ENCODE measurements at places on chromosomes 11 and 22.
A peak's percentile ranks its signal among the peaks of the same experiment; 100 is the strongest.

DNA sequence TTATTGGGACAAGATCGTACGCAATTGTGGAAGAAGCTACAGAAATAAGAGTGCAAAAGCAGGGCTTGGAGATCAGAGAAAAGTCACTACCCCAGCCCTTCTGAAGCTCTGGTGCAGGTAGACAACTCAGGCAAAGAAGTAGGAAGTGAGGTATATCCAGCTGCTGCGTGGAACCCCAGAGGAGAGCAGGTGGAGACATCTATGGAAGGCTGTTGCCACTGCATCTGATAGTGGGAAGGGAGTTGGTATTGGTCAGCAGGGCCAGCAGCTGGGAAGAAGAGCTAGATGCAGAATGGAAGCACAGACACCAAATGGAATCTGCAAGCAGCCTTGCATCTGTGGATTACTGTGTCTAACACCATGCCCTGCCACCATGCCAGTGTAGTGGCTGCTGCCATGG is 165.1 kb downstream of the WNT11 start:
- DNase-seq, result no peak

- DNase-seq, result no peak
Measured at GRCh38 chr11:2940147-2940920, 11.1 kb upstream of the PHLDA2 start.

DNA sequence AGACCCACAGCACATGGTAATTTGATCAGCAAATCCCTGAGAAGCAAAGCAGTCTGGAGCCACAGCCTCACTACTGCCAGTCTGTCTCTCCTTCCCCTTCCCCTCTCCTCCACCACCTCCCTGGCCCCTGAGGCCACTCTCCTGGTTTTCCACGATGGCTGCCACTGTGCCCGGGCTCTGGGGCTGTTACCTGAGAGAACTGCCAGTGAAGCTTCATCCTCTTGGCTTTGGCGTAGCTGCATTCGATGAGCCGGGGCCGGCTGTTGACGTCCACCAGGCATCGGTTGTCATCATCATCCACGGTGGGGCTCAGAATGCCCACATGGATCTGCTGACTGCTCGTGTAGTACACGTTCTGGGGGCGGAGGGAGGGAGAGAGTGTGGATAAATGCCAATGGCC is 60.2 kb downstream of the CSNK2A3 start:
- no peak for DNase-seq

- DNase-seq, result no peak
Measured at GRCh38 chr11:19208181-19208580, 6.4 kb upstream of the CSRP3 start.

DNA sequence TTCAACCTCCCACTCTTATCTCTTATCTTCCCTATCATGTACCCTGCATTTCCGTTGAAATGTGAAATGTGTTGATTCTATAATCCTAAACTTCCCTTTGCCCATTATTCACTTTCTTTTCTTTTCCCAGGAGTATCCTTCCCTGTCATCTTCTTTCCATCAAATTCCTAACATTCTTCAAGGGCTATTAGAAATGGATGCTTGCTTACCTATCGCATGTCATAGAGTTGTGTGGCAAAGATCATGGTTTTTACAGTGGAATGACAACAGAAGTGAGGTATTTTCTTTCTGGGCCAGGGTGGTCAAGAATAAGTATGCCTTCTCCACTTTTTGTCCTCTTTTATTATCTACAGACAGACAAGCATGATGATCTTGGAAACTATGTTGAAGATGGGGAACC is 124.4 kb upstream of the SLC5A12 start:
- no peak for DNase-seq

DNA sequence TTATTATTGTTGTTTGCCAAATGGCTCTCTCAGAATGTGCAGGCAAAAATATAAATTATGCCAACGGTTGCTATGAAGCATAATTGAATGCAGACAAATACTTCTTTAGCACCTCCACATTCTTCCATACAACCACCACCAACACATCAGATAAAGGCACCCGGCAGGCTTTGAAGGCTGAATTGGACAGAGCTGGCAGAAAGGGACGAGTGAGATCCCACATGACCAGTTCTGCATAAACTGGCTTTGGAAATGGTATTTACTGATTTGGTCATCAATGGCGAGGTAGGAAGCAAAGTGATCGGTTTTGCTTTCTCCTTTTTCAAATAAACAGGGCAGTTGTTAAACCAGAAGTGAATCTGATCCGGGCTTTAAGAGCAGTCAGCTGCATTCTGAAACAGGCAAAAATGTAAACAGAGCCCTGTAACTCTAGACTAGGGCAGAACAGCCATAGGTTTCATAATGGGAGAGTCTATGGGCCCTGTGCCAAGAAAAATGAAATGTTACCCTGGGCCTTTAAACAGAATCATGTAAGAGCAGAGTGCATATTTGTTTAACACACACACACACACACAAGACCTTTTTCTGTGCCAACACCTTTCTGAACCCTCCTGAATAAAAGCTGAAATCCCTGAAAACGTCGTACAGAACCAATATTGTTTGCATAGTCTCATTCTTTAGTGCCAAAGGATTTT is 97.7 kb downstream of the MPPED2 start:
- DNase-seq, result no peak

GRCh38 chr11:60854847-60855725 is 664 bp downstream of the PTGDR2 start:
- no peak for DNase-seq

- peak; percentile 52 for DNase-seq
Measured at GRCh38 chr11:111454561-111455192, 57.5 kb downstream of the BTG4 start.

- DNase-seq, result no peak
Measured at GRCh38 chr11:69106031-69106811, 49.5 kb upstream of the SMIM38 start.

DNA sequence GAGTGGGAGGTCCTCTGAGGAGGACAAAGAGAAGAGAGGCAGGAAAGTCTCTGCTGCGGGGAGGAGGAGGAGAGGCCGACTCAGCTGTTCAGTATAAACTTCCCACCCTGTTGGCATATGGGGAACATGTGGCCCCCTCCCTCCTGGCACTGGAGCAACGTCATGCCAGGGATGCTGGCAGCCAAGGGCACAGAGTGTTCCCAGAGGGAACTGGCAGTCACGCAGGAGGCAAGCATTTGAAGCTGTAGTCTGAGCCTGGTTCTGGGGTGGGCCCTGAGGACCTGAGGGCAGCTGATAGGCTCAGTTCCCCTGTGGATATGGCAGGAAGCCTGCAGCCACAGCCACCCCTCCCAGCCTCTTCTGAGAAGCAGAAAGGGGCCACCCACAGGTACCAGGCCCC is 67.1 kb upstream of the TSPAN18 start:
- no peak for DNase-seq

DNA sequence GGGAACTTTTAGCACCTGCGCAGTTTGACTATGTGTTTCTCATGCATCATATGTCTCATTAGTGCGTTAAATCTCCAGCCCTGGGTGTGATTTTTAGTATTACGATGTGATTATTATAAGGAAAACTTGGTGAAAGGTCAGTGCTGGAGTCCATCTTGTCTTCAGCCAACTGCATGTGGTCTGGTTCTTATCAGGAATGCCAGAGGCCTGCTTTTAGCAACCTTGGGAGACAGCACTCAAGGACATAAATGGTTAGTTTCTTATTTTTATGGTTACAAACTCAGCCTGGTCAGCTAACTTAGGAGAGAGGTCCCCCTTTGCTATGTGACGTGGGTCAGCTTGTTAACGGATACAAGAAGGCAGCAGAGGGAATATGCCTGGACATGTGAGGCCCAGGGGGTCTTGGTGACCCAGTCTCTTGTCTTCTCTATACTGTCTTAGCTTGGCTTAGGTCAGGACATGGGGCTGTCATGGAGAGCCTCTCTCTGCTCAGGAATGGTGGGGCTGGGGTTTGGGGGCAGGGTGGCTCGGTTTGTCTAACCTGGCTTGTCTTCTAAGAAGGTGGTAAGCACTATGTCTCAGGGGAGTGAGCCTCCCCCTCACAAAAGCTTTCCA is 21.5 kb downstream of the KCTD21 start:
- no peak for DNase-seq

DNA sequence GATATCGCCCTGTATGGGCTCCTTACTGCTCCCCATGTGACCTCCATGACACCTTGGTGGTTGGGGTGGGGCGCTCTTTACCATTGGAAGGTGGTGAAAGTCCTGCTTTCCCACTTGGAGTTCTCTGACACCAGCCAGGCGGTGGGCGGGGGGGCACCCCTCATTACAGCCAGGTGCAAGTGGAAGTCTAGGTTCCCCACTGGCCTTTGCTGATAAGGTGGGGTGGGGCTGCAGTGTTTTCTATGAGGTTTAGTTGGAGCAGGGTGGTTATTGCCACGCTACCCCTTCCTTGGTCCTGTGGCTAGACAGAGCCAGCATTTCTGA is 5.5 kb upstream of the SLC37A2 start:
- no peak for DNase-seq

- no peak for DNase-seq
Measured at GRCh38 chr11:122405547-122406341, 249.8 kb upstream of the UBASH3B start.

DNA sequence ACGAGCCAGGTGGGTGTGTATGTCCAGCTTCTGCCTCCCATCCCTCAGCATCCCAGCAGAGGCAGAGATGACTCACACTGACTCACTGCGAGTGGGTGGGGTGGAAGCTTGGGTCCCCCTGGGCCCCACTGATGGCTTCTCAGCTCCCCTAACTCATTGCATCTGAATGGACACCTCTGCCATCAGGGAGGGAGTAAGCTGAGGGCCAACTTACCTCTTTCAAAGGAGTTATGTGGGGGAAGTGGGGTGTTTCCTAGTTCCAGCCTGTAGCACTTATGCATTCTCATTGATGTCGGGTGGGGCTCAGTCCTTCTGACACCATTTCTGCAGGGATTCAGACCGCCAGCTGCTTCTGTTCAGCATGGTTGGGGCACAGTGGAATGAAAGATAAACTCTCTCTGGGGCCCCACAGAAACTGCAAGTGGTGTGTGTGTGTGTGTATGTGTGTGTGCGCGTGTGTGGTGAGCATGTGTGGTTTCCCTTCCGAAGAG is 1425.8 kb downstream of the TBC1D22A start:
- peak; percentile 22 for DNase-seq

GRCh38 chr11:64268893-64269539 is 15.4 kb downstream of the BAD start:
- no peak for DNase-seq

Measured in NT2/D1 (cell line).